ENCODE measurements at places on chromosomes 12 and 14.

- no peak for DNase-seq
These were observed 23.1 kb downstream of the TMEM121 start for GRCh38 chr14:105549481-105549880.

DNA sequence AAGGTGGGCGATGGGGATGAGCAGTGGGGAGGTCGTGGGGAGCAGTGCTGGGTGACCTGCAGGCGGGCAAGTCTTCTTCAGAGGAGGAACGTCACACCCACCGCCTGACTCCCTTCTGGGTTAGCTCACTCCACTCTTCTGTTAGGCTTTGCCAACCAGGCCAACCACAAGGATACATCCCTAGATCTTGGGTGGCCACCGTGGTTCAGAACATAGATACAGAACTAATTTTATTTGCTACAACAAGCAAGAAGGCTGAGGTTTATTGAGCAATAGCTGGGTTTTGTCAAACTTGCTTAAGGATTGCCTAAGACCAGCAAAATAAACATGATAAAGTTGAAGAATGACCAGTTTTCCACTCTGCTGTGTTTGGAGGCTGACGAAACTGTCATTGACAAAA, 109.4 kb downstream of the DACT1 start:
- DNase-seq, result peak; percentile 47

- DNase-seq, result peak; percentile 19
These were observed 87.0 kb downstream of the SRRM4 start for GRCh38 chr12:119068129-119068856.

GRCh38 chr14:73249564-73250316, 12.4 kb downstream of the PAPLN start:
- no peak for DNase-seq

- peak; percentile 43 for DNase-seq
These were observed 250.0 kb downstream of the PHLDA1 start for GRCh38 chr12:75781532-75782046.

DNA sequence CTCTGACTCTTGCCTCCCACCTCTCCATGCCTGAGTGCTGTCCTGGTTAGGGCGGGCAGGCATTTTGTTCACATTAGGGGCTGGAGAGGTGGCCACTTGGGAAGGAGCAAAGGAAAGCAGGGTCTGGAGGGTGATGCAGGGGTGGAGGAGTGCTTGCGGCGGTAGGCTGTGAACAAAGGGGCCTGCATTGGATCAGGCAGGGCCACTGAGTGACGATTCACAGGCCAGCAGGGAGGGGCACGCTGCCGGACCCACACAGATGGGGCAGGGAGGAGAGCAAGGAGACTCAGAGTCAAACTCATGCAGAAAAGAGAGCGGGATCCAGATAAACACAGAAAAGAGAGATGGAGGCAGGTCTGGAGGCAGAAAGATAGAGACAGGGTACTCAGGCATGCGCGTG, 58.4 kb upstream of the TBX3 start:
- no peak for DNase-seq

- DNase-seq, result peak; percentile 58
These were observed 352 bp downstream of the PHB2 start for GRCh38 chr12:6970096-6970527.

- no peak for DNase-seq
These were observed 91.9 kb upstream of the BCL2L14 start for GRCh38 chr12:11978726-11979384.

- DNase-seq, result peak; percentile 97
These were observed at the start of gene CCDC77 for GRCh38 chr12:401235-402028. Gene CCDC77, plus strand, starts transcription at chr12:401644. Its CDS starts 7,740 bp downstream, at chr12:409384.
